ENCODE measurements at places on chromosomes 6 and 20.

GRCh38 chr6:146433881-146434731 lies 109.5 kb upstream of the RAB32 start:
- no peak overlapping the region for H3K27ac ChIP-seq
- no peaks in the 10 kb centered on the region for H3K4me1 ChIP-seq
- no peak for DNase-seq
- H3K36me3 ChIP-seq = no peaks in the 10 kb centered on the region

GRCh38 chr20:52461582-52461981 lies 270.0 kb upstream of the ZFP64 start:
- no peaks in the 10 kb centered on the region for H3K4me1 ChIP-seq
- no peak overlapping the region for H3K27ac ChIP-seq
- H3K4me3 ChIP-seq = no peak overlapping the region
- DNase-seq = no peak
- H3K27me3 ChIP-seq = peaks cover 2% of the 10 kb centered on the region

DNA sequence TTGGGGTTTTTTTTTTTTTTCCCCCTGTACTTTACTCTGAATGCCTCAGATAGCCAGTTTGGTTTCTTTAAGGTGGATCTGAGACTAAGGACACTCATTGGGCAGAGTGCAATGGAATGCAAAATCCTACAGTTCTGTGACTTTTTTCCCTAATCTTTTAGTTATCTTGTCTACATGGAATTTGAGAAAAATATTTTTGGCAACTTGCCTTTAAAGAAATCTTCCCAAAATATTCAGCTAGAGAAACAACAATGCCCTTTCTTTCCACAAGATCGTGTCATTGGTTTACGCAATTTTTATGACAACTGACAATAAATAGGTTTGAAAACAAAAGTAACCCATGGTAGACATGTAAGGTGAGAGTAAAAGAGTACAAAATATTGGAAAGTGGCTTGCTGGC lies 171.7 kb upstream of the LAMP5 start:
- H3K27ac ChIP-seq = no peak overlapping the region
- no peak for DNase-seq
- no peak overlapping the region for H3K4me3 ChIP-seq
- H3K27me3 ChIP-seq = no peaks in the 10 kb centered on the region

- no peak overlapping the region for H3K27ac ChIP-seq
- no peak for DNase-seq
- H3K4me1 ChIP-seq = no peaks in the 10 kb centered on the region
- H3K4me3 ChIP-seq = no peak overlapping the region
- H3K27me3 ChIP-seq = no peaks in the 10 kb centered on the region
- peaks cover 4% of the 10 kb centered on the region for H3K36me3 ChIP-seq
These were observed 879.7 kb downstream of the QKI start for GRCh38 chr6:164294047-164294784.

DNA sequence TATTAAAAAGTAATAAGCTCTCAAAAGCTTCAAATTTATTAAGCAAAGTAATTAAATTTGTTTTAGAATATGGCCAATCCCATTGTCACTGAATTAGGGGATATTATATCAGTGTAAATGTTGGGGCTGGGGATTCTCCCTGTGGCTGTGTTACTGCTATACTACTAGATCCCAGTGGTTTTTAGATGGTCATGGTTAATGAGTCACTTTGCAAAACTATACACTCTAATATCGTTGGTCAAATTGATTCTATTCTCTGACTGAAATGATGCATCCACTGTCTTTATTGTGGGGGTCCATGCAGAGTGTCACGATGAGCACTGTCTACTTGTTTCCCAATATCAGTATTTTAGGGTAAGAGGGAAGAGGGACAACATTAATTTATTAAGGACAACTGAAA lies 336.9 kb upstream of the PREP start:
- H3K4me1 ChIP-seq = peaks cover 32% of the 10 kb centered on the region
- H3K27me3 ChIP-seq = no peaks in the 10 kb centered on the region
- no peak for DNase-seq
- H3K4me3 ChIP-seq = no peak overlapping the region

- DNase-seq = no peak
- no peak overlapping the region for H3K4me3 ChIP-seq
- peaks cover 15% of the 10 kb centered on the region for H3K4me1 ChIP-seq
- no peak overlapping the region for H3K27ac ChIP-seq
- no peaks in the 10 kb centered on the region for H3K27me3 ChIP-seq
These were observed 520.9 kb upstream of the CITED2 start for GRCh38 chr6:139895205-139895793.

All from HFFc6 (cell line).